ENCODE measurements at places on chromosomes 6 and 20. TPM values are rescaled to one million over a fixed set of nuclear protein-coding genes. Genes with fewer than 3 reads are reported as not detected.
A peak's percentile ranks its signal among the peaks of the same experiment; 100 is the strongest.

- DNase-seq = no peak
Observed at GRCh38 chr6:1381481-1382330, 7.7 kb upstream of the FOXF2 start.

GRCh38 chr6:140597181-140597580 is 1222.7 kb upstream of the CITED2 start:
- DNase-seq = no peak

DNA sequence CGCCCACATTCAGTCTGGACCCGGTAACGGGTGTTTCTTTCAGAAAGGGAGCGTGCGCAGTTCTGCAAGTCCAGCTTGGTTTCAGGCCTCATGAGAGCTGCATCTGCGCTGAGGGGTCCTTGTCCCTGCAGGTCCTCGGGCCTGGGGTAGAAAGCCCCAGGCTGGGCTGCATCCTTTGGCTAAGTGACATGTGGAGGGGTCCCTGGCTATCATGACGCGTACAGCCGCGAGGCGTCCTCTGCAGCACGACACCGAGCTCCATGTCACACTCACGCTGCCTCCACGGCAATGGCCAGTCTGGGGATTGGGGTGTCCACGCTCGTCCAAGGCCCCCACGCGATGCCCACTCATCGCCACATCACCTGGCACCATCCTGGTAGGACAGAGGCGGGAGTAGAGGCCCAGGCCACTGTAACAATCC is 1.7 kb upstream of the KIF25 start:
- DNase-seq = peak; percentile 63

DNA sequence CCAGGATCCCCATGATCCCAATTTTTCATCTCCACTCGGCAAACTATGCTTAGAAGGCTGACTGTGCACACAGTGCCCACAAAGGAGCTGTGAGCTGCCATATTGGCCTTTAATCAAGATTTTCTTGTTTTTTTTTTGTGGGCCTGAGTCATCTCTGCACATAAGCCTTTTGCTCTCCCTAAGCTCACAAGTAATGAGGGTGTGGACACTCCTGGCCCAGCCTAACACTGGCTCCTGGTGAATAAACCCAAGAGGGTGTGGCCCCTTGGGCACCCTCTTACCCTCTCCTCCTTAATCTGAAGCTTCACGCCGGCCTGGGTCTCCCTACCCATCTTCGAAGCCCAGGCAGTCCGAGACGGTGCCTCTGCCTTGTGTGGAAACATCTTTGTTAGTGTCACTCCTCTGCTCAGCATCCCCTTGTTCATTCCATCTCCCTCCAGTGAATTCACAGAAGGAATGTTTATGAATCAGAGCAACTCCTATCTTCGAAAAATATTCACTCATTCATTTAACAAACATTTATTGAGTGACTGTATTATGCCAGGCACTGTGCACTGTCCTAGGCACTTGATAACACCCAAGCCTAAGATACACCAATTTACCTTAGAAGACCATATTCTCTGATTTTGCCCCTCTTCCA is 22.2 kb upstream of the MRPS10 start:
- DNase-seq = no peak

- DNase-seq = no peak
Observed at GRCh38 chr6:167904791-167905190, 78.1 kb downstream of the AFDN start.

DNA sequence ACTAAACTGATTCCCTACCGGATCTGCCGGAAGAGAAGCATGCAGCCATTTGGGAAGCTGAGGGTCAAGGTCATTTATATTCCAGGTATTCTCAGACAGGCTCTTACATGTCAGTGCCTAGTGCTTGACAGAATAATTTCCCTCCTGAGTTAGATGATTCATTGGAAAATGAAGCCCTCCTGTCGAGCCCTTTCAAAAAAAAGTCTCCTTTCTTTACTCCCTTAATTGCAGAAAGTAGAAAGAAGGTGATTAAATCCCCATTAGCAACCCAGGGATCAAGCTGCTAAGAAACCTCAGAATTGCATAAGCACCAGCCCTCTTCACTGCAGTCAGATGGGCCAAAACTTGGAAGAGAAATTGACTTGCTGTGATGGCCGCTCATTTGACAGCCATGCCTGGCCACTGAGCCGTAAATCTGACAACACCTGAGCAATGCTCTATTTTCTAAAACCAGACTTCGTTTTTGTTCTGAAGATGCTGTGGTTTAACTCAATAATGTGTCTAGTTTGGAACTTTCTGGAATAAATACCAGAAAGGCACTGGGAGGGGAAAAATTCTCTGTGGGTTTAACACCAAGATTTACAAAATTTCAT is 61.0 kb upstream of the ARMH2 start:
- DNase-seq = no peak

- no peak for DNase-seq
Observed at GRCh38 chr6:89745096-89745495, 74.5 kb downstream of the MDN1 start.

- DNase-seq = no peak
Observed at GRCh38 chr6:13479971-13480434, 7.4 kb downstream of the GFOD1 start.

DNA sequence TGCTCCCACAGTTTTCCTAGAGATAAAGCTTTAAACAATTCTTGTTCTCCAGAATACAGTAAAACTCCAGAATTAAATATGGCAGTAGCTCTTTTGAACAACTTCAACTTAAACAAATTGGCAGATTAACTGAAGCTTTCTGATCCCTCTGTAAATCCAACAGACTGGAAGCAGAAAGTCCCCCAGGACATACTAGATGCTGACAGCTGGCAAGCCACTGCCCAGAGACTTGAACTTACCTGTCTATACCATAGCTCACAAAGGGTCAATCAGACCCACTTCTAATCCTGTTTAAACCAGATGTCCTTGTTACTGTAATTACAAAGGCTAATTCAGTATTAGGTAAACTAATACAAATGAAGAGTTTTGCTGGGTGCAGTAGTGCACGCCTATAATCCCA is 12.3 kb downstream of the GPLD1 start:
- no peak for DNase-seq

DNA sequence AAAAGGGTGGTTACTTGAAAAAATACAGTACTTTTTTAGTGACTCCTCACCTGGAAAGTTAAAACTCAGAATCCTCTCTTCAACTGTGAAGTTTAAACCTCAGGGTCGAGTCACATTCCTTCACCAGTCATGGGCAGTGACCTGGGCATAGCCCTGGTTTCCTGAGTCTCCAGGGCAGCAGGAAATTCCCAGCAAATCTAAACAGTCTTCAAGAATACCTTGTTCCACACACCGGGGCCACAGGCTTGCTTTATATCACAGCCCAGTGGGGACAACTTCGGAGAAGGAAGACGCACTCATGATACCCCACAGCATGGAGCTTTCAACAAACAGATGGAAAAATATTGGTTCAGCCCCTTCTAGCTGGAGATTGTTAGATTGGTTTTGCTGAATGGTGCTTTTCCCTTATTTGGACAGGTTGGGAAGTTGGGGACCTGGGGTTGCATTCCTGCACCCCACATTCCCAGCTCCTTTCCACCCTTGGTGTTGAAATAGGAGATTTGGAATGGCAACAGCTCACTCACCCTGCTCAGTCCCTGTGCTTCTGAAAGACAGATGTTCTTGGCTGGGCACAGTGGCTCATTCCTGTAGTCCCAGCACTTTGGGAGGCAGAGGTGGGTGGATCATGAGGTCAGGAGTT is 113.0 kb upstream of the TMEM170B start:
- no peak for DNase-seq

GRCh38 chr6:15501826-15502445 is 160.9 kb downstream of the DTNBP1 start:
- peak; percentile 84 for DNase-seq

GRCh38 chr20:42474646-42475045 is 715.1 kb downstream of the PTPRT start:
- DNase-seq = no peak

DNA sequence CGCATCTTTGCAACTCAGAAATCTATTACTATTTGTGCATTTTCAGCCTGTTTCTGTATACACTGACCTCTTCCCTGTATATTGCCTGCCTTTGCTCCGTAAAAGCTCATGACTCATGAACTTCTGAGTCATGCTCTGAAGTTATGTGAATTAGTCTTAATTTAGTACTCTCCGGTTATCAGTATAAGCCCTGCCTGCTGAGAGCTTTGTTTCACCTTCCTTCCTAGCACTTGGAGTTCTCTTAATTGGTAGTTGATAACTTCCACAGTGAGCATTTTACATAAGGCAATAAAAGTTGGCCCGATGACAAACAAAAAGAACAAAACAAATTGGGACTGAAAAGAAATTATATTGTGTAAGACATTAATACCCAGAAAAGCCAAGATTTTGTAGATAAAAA is 231.4 kb downstream of the GJA1 start:
- DNase-seq = no peak

- no peak for DNase-seq
Observed at GRCh38 chr6:39997101-39997635, 62.9 kb upstream of the MOCS1 start.

GRCh38 chr6:20669571-20670314 is 135.5 kb downstream of the CDKAL1 start:
- no peak for DNase-seq

DNA sequence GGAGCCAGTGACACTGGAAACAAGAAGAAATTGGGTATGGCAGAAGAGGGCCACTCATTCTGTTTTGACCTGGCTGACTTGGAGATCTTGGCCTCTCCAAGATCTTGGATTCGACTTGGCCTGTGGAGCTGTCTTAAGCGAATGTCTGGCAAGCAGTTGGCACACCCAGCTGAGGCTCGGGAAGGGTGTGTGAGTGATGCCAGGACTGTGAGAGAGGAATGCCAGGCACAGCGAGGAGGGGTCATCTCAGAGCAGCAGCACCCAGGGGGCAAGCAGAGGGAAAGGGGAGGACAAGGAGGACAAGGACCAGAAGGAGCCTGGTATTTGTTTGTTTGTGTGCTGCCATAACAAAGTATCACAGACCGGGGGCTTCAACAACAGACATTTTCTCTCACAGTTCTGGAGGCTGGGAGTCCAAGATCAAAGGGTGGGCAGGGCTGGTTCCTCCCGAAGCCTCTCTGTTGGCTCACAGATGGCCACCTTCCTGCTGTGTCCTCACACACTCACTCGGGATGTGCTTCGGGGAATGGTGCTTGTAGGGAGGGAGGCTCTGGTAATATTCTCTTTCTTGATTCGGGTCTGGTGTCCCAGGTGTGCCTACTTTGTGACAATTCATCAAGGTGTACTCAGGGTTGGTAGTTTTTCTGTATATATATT is 33.0 kb downstream of the RPP40 start:
- DNase-seq = no peak

- no peak for DNase-seq
Observed at GRCh38 chr6:40511884-40512283, 75.3 kb downstream of the LRFN2 start.

DNA sequence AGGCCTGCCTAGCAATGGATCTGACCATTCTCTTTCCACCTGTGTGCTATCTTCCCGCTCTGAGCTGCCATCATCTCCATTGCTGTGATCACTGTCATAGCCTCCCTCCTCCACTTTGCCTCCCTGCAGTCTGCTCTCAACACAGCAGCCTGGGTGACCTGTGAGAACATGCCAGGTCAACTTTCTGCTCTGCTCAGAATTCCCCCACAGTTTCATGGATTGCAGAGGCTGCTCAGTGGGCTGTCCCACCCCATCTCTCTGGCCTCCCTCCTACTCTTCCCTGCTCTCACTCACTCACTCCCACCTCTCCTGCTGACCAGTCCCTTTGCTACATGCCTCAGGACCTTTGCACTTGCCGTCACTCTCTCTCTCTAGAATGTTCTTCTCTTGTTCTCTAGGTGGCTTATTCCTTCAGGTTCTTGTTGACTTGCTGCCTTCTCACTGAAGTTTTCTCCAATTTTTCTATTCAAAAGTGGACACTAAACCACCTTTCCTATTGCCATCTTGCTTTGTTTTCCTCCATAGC is 159.9 kb downstream of the CD83 start:
- DNase-seq = no peak

DNA sequence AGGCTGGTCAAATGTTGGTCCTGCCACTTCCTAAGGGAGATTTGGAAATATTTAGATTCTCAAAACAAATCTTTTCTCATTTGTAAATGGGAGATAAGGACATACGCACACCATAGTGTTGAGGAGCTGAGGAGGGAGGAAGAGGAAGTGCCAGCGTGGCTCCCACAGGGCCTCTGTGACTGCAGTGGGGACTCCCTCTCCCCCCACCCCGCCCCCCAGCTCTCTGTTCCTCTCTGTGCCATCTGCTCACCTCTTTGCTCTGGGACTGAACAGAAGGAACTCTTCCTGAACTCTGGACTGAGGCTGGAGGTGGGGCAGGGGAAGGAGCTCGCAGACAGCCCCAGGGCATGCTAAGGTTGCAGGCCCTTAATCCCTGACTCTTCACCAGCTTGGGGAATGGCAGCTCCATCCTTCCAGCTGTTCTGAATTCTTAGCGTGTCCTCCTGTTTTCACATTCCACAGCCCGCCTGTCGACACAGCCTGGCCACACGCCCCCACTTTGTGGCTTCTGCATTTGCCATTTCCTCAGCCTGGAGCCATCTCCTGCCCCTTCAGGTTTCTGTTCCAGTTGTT is 11.4 kb downstream of the DDX27 start:
- no peak for DNase-seq

DNA sequence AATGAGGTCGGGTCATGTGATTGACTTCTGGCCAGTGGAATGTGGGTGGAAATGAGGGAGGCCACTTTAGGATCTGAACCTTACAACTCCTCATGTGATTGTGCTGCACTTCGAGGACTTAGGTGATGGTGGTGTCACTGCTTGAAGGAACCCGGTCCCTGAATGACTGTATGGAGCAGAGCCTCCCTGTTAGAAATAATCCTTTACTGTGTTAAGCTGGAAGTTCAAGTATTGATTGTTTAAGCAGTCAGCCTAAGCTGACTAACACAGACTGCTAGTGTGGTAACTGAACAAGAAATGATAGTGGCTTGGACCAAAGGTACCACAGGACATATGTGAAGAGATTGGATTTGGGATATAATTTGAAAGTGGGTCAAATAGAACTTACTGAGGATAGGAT is 138.0 kb downstream of the OPN5 start:
- DNase-seq = no peak

DNA sequence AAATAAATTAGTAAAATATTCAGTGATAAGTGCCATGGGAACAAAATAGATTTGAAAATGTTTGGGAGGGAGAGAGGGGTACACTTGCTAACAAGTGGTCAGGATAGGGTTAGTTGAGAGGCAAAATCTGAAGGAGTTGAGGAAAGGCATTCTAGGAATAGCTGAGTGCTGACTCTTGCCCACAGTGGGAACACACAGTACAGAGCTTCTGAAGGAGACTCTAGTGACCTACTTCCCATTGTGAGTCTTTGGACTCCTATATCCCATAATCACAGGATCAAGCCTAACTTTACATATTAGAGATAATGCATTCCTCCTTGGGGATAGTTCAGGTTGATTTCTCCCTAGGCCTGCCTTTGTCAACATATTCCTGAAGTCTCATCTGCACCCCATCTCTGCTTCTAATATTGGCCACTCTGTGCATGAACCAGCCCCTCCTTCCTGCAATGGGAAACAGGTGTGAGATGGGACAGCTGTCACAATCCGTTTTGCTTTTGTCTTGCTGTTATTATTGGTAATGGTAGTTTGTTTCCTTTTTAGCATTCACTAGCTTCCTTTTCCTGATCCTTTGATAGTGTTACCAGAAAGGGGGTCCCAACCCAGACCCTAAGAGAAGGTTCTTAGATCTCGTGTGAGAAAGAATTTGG is 2.6 kb upstream of the TRIM38 start:
- DNase-seq = no peak

Gene DAAM2
- total RNA-seq = 33.9 TPM

Gene PPP1R14C
- total RNA-seq = not detected

Gene AGER
- total RNA-seq = 7.3 TPM

Gene C20orf141
- total RNA-seq = not detected

Gene CBLN4
- 0.19 TPM for total RNA-seq

Gene LINC00237
- total RNA-seq = not detected

Gene GRM4
- total RNA-seq = not detected

Gene GPR6
- not detected for total RNA-seq

All from posterior vena cava (tissue), 2 donors.